Iris pigment epithelial cell (primary cell): ENCODE measurements at places on chromosomes 11 and 22.
A peak's percentile ranks its signal among the peaks of the same experiment; 100 is the strongest.

GRCh38 chr22:17639247-17639741 is 737 bp downstream of the BCL2L13 start:
- peak; percentile 80 for DNase-seq

- DNase-seq: peak; percentile 84
Observed at GRCh38 chr22:29994943-29995342, 85.3 kb upstream of the HORMAD2 start.

DNA sequence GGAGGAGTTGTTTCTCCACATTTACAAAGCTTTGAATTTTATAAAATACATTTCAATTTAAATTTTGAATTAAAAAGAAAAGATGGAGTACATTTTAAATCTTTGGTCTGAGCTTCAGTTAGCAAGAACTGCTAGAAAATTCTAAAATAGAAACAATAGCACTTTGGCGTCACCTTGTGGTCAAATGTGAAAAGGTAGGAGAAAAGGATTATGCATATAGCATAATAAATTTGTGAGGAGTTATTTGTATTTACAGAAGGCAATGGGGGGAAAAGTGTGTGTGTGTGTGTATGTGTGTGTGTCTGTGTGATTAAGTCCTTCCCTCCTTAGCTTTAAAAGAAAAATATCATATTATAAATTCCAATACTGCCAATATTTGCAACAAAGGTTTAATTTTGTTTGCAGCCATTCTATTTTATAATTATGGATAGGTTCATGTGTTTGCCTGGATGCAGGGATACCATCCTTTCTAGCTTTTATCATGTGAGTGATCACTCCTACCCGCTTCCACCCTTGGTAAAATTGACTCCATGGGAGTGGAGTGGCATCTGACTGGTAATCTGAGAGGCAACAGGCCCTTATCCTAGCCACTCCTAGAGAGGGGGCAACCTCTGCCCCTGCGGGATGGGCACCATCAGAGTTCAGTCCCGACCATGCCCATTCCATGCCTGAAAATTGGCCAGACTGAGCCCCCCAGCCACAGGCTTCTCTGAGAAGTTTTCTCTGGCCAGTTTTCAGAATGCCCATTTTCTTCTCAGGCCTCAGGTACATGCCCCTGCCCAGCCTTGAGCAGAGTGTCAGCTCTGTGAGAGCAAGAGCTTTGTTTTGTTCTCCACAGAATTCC is 13.6 kb upstream of the LGR4 start:
- peak; percentile 60 for DNase-seq

DNA sequence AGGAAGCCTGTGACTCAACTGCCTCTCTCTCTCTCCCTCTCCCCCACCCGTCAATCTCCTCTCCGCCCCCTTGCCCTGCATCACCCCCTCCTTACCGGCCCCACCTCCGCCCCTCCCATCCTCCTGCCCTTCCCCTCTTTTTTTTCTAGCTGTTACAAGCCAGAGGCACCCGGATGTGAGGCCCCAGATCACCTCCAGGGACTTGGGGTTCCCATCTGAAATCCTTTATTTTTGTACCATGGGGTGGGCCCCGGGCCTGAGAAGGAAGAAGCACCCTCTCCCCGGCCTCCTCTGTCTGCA is 10.8 kb downstream of the KCTD17 start:
- no peak for DNase-seq

DNA sequence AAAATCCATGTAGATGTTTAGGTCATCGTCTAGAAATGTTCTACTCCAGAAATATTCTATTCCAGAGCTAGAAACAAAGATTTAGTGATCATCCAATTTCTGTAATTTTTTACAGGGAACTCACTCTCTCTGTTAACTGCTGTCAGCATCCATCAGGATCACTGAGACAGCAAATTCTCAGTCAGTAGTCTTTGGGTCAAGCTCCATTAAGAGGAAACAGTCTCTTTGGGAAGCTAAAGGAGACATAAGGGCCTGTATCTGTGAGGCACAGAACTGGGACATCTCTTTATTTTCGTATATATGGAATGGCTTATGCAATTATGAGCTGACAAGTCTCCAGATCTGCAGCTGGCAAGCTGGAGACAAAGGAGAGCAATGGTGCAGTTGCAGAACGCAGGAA is 48.3 kb downstream of the PIK3C2A start:
- peak; percentile 5 for DNase-seq

- no peak for DNase-seq
Observed at GRCh38 chr11:24716403-24716802, 219.6 kb downstream of the LUZP2 start.

- peak; percentile 55 for DNase-seq
Observed at GRCh38 chr11:94185416-94186084, 56.9 kb downstream of the PANX1 start.

DNA sequence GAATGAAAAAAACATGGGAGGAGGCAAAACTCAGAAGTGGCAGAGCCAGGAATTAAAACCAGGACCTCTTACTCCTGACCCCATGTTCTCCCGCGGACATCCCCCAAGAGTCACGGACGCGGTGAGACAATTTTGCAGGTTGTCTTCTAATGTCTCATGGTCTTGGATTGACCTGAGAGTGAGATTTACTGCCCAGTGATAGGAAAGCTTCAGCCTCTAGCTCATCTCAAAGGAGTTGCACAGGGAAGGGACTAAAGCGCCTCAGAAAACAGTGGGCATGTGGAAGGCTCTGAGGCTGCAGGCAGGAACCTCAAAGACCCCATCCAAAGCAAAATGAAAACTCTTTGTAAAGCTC is 197.4 kb downstream of the ADAMTS15 start:
- no peak for DNase-seq

- DNase-seq: no peak
Observed at GRCh38 chr22:30675436-30675835, 7.8 kb upstream of the DUSP18 start.

DNA sequence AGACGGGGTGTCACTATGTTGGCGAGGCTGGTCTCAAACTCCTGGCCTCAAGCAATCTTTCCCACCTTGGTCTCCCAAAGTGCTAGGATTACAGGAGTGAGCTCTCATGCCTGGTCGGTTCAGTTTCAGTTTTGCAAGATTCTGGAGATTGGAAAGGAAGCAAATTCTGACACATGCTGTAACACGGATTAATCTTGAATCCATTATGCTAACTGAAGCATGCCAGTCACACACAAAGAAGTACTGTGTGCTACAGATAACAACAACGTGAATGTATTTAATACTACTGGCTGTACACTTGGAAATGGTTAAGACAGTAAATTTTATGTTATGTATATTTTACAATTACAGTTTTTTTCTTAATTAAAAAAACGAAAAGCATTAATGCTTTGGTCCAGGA is 107.6 kb downstream of the MED15 start:
- DNase-seq: no peak

DNA sequence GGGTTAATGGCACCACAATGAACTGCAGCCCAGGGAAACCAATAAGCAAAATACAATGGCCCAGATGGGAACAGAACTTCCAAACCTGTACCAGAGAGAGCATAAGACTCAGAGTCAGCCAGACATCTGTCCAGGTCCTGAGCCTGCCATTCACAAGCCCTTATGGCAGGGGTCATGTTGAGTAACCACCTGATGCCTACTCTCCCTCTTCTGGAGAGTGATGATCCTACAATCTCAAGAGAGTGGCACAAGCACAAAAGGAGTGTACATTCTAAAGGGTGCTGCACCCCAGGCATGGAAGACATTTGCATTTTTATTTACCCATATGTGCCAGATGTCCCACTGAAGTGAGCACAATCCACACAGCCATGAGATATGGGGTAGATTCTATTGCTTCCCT is 10.6 kb downstream of the TENM4 start:
- no peak for DNase-seq

DNA sequence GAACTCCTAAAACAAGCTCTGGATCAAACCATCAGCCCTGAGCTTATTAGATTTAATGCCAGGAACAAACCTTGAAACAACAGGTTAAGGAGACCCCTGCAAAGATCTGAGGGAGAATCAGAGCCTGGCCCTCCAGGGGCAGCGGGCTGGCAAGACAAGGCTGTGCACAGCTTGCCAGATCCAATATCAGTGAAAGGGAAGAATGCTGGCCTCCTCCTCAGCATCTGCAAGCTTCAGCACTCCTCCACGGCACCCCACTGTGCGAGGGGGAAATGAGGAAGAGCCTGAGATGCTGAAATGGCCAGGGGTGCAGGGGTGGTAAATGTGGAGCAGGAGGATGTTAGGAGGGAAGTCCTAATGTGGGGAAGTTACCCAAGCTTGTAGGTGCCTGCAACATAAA is 167.0 kb downstream of the TENM4 start:
- no peak for DNase-seq

DNA sequence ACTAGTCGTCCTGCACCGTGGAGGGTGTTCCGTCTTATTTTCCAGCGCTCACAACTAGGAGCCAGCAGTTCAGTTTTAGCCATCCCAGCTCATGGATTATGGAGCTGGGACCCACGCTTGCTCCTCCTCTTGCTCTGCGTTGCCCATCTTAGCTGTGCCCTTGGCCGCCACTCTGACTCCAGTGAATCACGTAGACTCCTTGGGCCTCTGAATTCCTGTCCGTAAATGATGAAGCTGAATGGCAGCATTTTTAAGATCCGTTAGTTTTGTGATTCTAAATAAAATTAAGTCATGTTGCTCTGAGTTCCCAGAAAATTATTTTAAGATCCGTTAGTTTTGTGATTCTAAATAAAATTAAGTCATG is 23.8 kb downstream of the BCR start:
- DNase-seq: no peak

- peak; percentile 69 for DNase-seq
Observed at GRCh38 chr11:117171404-117172061, 7.0 kb upstream of the SIDT2 start.

DNA sequence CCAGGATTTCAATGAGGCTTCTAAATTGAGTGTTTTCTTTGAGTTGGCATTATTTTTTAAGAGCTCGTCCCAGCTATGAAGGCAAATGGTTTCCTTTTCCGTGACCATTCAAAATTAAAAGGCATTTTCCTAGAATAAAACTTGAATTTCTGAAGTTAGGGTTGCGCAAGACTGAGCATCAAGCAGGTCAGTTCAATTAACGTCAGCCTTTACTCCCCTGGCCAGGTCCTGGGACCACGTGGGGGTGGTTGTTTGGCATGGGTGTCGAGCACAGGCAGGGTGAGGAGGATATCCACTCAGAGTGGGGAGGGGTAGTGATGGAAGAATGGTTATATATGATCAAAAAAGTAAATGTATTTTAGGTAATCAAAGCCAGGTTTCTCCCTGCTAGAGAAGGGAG is 43.4 kb upstream of the TSKU start:
- DNase-seq: no peak

DNA sequence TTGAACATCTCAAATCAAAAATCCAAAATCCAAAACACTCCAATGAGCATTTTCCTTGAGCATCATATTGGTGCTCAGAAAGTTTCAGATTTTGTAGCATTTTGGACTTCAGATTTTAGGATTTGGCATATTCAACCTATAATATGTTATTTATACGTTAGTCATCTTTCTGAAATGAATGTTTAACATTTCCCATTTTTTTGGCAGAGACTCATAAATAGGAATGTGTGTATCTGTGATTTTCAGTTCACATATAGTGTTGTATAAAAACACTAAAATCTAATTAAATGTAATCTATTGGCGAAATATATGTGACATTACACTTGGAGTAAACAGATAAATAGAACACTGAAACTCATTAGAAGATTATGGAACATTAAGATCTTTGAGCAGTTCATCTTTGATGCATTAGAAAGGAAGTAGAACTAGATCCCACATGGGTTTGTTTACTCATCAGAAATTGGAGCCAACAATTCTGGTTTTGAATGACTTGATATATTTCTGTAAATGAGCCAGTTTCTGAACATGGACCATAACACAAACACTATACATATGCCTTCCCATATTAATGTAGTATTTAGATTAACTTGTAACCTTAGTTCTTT is 153.1 kb downstream of the UVRAG start:
- peak; percentile 62 for DNase-seq

DNA sequence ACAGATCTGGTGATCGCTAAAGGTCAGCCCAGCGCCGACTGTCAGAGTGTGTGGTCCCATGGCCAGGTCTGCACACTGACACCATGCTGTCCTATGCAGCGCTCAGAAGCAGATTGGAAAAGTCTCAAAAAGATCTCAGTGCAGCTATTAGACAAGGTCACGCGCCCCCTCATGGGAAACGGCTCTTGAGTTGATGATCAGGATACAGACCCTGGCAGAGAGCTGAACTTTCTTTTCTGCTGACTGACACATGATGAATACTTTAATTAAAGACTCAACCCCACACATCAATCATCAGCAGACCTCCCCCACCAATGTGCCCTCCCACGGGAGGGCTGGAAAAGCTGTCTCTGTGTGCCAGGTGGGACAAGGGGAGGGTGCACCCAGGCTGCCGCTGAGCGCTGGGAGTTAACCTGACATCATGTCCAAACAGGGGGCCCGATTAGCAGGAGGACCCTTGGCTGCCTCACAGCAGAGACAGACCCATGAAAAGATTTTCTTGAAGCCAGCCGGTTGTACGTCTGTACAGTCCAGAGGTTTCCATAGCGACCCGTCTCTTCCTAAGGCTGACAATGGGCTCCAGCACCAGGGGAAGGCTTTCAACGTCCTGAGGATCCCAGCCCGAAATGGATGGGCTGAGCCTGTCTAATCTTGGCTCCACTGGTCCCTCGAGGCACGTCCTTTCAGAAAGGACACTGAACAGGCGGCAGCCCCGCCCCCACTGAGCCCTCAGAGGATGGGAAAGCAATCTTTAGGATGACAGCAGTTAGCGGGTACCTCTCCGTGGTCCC is 26.9 kb downstream of the RASD2 start:
- no peak for DNase-seq

GRCh38 chr11:102004220-102004619 is 43.0 kb upstream of the CFAP300 start:
- no peak for DNase-seq
